ENCODE measurements at places on chromosomes 1 and 21. TPM values are rescaled to one million over a fixed set of nuclear protein-coding genes. Genes with fewer than 3 reads are reported as not detected.

- DNase-seq = no peak
Measured at GRCh38 chr1:67939186-67939743, 106.0 kb upstream of the GNG12 start.

- DNase-seq = no peak
Measured at GRCh38 chr1:93773049-93773838, 91.6 kb upstream of the BCAR3 start.

DNA sequence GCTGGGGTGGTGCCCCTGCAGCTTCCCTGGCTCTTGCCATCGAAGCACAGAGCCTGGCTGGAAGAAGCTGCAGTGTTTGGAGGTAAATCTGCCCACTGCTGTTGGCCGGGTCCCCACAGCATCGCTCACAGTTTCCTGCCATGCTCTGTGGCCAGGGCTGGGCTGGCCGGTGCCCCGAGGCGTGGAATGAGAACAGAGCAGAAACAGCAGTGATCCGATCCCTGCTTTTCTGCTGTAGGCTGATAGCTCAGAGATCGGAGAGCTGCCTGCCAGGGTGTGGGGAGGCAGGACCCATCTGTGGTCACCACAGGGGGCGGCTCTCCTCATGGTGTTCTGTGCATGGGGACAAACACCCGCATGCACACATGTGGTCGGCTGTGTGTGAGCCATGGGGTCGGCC is 11.5 kb downstream of the SLC45A1 start:
- DNase-seq = no peak

HAPLN2 gene
- not detected for total RNA-seq

SLC41A1 gene
- 46.9 TPM for total RNA-seq

SMIM1 gene
- 1.4 TPM for total RNA-seq
